Right cardiac atrium (tissue), 5 donors: ENCODE measurements at places on chromosomes 6 and 20. TPM values are rescaled to one million over a fixed set of nuclear protein-coding genes. Genes with fewer than 3 reads are reported as not detected.

Gene CCDC28A
- total RNA-seq, result 6.7 TPM

Gene L3MBTL1
- total RNA-seq, result 5.0 TPM

Gene COL19A1
- 3.6 TPM for total RNA-seq

Gene SLC35F1
- 2.4 TPM for total RNA-seq

Gene FOXA2
- not detected for total RNA-seq

Gene SLC26A8
- total RNA-seq, result not detected

Gene SMLR1
- not detected for total RNA-seq

Gene UFL1
- 24.4 TPM for total RNA-seq

Gene OPRL1
- 0.50 TPM for total RNA-seq

Gene BMP5
- 1.9 TPM for total RNA-seq

Gene EFCAB8
- total RNA-seq, result not detected

Gene GSTA2
- total RNA-seq, result not detected

Gene JARID2
- 9.1 TPM for total RNA-seq

Gene SNRPB2
- 39.5 TPM for total RNA-seq

Gene F13A1
- total RNA-seq, result 77.9 TPM

Gene CTNNBL1
- 54.7 TPM for total RNA-seq

Gene NRN1
- 12.4 TPM for total RNA-seq

Gene RWDD1
- total RNA-seq, result 58.3 TPM

Gene CLIC5
- 150 TPM for total RNA-seq

Gene LY6G5C
- total RNA-seq, result 2.1 TPM

Gene TTLL9
- total RNA-seq, result 0.19 TPM

Gene CGA
- not detected for total RNA-seq

Gene OR2H2
- not detected for total RNA-seq

Gene ZNF341
- total RNA-seq, result 1.7 TPM

Gene CCN6
- not detected for total RNA-seq

Gene DDX43
- 1.4 TPM for total RNA-seq

Gene TMEM239
- not detected for total RNA-seq

Gene PXDC1
- 19.7 TPM for total RNA-seq

Gene WFDC12
- total RNA-seq, result not detected

Gene SLC4A11
- not detected for total RNA-seq

Gene C20orf141
- not detected for total RNA-seq

Gene UNC5CL
- 0.79 TPM for total RNA-seq

Gene KHDC1L
- total RNA-seq, result not detected

Gene BANF2
- total RNA-seq, result not detected

Gene OPN5
- total RNA-seq, result not detected

Gene ZSCAN16
- 2.5 TPM for total RNA-seq

Gene SLC12A5
- total RNA-seq, result 1.1 TPM

Gene TRIM26
- total RNA-seq, result 27.1 TPM

Gene MRAP2
- total RNA-seq, result 0.57 TPM

Gene ADRM1
- 72.6 TPM for total RNA-seq

Gene MAP1LC3A
- 61.8 TPM for total RNA-seq

Gene ATF6B
- total RNA-seq, result 38.4 TPM

Gene TREML4
- total RNA-seq, result not detected

Gene DBNDD2
- total RNA-seq, result 176 TPM

Gene TRMT6
- 9.4 TPM for total RNA-seq

Gene PHF1
- 65.5 TPM for total RNA-seq

Gene RIPPLY2
- total RNA-seq, result not detected

Gene KHDRBS2
- total RNA-seq, result 0.09 TPM

Gene PRKN
- 24.8 TPM for total RNA-seq

Gene C20orf204
- total RNA-seq, result 0.46 TPM

Gene DNAH8
- total RNA-seq, result not detected
